ENCODE measurements at places on chromosomes 1 and 21.

DNA sequence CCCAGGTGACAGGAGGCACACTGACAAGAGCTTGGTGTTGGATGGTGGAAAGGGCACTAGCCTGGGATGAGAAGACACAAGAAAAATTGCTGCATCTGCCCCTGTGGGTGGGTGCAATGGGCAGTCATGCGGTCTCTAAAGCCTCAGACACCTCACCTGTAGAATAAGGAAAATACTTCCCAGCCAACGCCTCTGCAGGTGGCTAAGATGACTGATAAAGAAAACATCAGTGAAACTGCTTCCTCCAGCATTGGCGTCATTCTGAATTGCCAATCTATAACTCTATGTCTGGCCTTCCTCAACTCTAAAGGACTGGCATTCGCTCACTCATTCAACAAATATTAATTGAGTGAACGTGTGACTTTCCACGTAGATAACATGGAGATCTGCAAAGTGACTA is 100.4 kb upstream of the F3 start:
- DNase-seq, result no peak

DNA sequence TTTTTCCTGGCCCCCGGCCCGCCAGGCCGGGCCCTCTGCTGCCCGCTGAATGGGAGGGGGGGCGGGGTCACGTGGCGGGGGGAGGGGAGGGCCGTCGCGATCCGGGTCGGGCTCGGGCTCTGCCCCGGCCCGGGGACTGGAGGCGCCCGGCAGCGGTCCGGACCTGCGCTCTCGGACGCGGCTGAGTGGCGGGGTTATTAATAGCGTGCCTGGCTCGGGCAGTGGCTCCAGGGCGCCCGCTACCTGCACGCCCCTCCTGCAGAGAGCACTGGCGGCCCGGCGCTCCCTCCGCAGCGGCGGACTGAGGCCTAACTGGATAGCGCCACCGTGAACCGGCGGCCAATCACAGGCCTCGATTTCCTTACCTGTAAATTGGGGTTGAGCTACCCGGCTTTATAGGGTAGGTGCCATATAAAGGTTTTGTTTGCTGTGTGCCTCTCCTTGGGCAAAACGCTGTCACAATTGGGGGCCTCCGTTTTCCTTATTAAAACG is 28.1 kb downstream of the AHDC1 start:
- DNase-seq, result peak; percentile 40

GRCh38 chr1:53361541-53361961 is 33.7 kb upstream of the LRP8 start:
- no peak for DNase-seq

DNA sequence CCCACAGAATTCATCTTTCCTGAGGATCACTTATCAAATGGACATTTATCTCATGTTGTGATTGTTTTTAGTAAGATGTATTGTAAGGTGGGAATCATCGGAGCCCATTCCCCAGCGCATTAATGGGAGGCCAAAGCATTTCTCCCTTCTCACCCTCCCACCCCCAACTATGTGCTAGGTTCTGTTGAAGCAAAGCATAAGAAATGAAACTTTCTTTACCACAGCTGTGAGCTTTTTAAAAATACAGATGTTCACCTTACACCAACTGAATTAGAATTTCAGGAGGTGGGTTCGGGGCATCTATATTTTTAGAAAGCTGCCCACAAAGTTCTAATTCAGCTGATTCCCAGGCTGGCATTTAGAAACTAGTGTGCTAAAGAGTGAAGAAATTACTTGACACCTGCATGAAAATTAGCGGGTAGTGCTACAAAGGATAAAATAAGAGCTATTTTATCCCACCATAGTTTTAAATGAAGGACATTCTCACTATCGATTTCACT is 26.3 kb downstream of the UAP1 start:
- no peak for DNase-seq

GRCh38 chr1:21212126-21212525 is 35.4 kb upstream of the EIF4G3 start:
- DNase-seq, result no peak

DNA sequence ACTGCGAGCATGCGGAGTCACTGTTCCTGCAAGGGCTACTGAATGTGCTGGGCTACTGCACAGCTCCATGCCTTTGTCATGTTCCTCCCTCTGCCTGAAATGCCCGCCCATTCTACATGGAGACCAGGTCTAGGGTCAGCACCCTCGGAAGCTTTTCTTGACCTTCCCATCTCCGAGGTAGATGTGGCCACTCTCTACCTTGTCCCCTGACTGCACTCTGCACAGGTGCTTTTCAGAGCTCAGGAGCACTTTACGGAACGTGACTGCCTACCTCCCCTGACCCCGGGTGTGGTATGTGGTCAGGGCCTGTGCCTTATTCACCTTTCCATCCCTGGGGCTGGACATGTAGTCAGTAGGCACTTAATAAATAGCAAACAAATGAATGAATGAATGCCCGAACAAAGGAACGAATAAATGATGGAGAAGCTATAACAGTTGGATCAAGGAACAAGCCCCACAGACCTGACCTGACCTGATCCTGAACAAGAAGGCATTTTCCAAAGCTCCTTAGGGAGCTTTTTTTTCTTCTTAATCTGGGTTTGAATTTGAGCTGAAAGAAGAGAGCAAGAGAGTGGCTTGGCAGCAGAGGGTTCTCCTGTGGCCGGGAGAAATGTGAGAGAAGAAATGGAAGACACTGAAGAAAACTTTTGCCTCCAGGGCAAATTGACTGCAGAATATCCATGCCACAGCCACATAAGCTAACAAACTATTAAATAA is 7.9 kb downstream of the RD3 start:
- no peak for DNase-seq

DNA sequence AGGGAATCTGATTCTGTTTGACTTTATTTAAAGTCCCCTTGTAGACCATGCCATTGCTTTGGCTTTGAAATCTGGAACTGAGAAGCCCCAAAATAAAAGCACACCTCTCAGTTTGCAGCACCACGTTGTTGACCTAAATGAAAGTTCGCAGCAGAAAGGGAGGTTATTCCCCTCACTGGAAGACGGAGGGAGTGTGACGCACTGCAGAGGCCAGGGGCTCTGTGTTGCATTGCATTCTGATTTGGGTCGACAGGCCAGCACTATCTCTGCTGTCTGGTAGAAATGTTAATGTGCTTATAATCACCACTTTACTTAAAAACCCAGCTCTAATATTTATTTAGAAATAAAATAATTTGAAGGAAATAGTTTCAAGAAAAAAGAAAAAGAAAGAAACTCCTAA is 675.2 kb upstream of the NR5A2 start:
- DNase-seq, result no peak

DNA sequence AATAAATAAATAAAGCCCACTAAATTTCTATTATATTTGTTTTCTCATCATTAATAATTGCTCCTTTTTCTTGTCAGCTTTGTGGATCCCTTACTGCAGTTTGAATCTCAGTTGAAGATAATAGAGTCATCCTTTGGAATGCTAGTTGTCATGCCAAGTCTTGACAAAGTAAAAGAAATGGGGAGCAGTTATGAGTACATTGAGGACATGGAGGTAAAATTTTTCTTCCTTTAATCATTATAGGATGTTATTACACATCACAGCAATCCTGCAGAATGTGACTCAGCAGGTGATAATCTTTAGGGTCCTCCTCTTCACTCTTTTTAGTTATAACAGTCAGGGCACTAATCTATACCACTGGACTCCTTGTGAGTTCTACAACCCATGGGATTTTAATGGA is 24.1 kb downstream of the MROH9 start:
- peak; percentile 55 for DNase-seq

GRCh38 chr1:165903672-165904071 is 76.3 kb downstream of the UCK2 start:
- DNase-seq, result peak; percentile 70

- no peak for DNase-seq
These were observed 90.8 kb upstream of the SLC25A33 start for GRCh38 chr1:9448132-9449109.

- DNase-seq, result no peak
These were observed 48.2 kb downstream of the NEK2 start for GRCh38 chr1:211627259-211627658.

DNA sequence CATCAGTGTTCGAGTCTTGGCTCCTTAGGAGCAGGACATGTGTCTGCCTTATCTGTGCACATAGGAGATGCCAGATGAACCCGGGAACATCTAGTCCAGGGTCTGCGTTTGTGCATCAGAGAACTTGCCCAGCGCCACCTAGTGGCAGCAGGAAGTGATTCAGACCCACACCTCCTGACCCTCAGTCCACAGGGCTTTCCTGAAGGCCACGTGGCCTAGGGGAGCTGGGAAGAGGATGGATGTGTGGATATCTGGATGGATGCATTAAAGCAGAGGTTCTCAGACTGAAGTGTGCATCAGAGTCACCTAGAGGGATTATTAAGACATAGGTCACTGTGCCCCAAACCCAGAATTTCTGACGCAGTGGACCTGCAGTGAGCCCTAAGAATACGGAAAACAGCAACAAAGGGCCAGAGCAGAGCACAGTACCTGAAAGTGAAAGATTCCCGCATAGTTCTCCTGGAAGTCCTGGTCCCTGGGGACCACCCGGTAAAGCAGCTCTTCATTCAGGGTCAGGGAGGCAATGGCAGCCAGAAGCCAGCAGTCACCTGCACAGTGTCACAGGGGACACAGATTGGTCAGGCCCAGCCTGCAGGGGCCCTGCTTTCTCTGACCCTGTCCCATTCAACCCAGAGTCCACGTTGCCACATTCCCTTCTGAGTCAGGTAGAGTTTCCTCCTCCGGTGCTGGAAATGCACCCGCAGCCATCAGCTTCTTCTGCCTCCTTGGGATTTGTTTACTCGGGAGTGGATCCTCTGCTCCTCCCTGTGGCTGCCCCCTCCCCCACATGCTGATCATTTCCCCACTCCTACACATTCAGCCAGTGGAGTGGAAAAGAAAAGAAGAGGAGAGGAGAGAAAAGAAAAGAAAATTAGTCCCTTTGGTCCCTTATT is 37.0 kb downstream of the CAPN8 start:
- peak; percentile 10 for DNase-seq

- DNase-seq, result no peak
These were observed 23.4 kb downstream of the C8A start for GRCh38 chr1:56877973-56878372.

- no peak for DNase-seq
These were observed 157.6 kb downstream of the EDEM3 start for GRCh38 chr1:184596950-184597645.

GRCh38 chr1:77759071-77760028 is at the start of gene USP33:
USP33 (minus strand) TSS chr1:77759852; CDS start chr1:77741697, 18,155 bp downstream.
- DNase-seq, result peak; percentile 80

DNA sequence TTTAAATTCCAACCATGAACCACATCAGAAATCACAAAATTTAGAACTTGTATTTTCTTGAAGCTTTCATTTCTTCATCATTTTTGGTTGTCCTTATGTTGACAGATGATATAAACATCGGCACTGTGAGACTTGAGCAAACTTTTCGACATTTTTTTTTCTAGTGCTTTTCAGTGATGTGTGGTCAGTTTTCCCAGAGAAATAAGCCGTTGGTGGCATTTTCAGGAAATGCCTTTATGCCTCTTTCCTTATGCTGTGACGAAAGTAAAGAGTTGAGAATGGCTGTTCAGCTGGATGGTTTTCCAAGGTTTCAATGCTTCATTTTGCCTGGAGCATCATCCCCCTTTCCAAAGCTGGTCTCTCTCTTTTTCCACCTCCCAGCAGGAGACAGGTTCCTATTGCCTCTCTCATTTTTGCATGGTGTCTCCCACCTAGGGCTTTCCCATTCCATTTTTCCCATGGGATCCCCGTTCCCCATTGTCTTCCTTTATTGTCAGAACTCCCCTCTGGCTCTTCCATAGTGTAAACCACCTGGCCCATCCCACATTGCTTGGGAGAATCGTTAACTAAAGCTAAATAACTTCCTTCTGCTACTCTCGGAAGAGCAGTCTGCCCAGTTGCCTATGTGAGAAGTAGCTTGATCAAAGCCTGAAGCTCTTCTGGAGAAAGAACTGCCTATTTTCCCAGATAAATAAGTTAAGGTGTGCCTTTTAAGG is 61.4 kb upstream of the DYNLT5 start:
- no peak for DNase-seq

GRCh38 chr21:29146726-29147125 is 16.3 kb downstream of the MAP3K7CL start:
- peak; percentile 46 for DNase-seq

- no peak for DNase-seq
These were observed 32.4 kb downstream of the ITPKB start for GRCh38 chr1:226706684-226707083.

DNA sequence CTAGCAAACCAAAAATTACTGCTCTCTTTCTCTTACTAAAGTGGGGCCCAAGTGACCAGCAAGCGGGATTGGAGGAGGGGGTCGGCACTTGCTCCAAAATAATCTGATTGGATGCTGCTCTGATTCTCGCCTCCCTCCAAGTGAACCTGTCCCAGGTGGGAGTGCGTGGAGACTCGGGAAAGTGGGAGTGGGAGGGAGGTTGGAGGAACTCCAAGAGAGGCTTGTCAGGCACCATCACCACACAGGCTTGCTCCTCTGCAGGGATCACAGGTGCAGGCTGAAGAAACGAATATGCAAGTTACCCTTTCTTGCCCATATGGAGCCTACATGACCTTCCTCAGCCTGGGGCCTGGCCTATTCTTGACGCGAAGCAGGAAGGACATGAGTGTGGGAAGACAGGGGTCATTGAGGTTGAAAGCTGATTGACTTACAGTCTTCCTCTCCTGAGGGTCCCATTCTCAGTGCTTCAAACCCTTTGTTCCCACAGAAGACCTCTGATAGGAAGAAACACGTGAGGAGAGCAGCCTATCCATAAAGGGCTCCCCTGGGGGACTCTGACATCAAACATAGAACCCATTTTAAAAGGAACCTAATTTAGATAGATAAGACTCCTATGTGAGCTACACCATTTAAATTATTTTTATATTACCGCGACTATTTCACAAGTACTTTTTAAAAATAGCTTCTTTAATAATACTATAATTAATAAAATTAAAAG is 14.2 kb downstream of the RGS8 start:
- DNase-seq, result no peak

DNA sequence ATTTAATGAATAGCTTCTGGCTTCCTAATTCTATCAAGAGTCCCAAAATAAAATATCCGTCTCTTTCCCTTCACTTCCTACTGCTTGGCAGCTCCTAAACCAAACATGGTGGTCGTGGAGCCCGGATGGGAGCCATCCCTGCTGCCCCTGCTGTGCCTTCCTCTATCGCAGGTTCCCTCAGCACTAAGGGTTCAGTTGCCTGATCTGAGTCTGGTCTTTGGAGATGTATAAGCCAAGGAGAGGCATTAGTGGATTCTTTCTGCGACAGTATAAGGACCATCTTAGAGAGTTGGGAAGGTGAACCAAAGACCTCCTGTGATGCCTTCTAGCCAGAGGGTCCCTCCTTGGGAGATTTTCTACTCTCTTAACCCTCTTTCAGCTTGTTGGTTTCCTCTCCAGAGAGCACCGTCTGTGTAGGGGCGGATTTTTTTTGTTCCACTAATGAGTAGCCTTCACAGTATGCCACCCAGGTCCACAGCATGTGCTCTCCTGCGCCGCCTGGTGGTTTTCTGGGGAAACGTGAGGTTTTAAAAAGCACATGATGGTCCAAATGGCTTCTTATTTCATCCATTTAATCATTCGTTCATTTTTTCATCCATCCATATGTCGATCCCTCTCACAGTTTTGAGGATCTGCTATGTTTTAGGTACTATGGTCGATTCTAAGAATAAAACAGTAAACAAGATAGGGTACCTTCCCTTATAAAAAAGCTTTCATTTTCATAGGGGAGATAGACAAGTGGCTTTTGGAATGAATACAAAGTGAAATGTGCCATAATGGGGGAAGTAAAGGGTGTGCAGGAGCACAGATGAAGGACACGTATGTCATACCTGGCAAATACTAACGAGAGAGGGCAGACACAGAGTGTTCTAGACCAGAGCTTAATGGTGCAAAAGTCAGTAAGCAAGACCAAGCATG is 71.0 kb downstream of the NFASC start:
- DNase-seq, result peak; percentile 49

- DNase-seq, result no peak
These were observed 162.4 kb downstream of the PLPPR5 start for GRCh38 chr1:98842241-98842640.
